Activated T-cell treated with anti-CD3 and anti-CD28 coated beads for 48 hours (primary cell): ENCODE measurements at places on chromosomes 2 and 18.

DNA sequence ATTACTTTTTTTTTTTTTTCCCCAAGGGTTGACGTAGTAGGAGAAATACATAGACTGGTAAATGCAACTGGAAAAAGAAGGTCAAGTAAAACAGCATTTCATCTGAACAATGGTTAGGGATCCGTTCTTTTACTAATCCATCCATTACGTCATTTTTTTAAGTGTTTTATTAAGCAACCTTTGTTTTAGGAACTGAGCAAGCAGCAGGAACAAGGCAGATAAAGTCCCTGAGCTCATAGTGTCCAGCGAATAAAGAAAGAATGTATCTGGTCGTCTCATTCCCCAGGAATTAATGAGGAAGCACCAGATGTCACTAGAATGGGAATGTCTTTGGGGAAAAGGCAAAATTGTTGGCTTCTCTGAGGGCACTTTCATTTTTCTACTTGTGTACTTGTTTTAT, 842.4 kb downstream of the TDRD15 start:
- DNase-seq, result no peak

DNA sequence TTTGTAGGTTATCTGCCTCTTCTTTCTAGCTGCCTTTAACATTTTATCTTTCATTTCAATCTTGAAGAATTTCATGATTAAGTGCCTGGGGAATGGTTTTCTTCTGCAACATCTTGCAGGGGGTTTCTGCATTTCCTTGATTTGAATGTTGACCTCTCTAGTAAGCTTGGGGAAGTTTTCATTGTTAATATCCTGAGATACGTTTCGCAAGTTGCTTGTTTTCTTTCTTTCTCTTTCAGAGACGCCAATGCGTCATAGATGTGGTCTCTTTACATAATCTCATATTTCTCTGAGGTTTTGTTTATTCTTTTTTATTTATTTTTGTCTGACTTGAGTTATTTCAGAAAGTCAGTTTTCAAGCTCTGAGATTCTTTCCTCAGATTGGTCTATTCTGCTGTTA, 225.7 kb downstream of the XIRP2 start:
- DNase-seq, result no peak

DNA sequence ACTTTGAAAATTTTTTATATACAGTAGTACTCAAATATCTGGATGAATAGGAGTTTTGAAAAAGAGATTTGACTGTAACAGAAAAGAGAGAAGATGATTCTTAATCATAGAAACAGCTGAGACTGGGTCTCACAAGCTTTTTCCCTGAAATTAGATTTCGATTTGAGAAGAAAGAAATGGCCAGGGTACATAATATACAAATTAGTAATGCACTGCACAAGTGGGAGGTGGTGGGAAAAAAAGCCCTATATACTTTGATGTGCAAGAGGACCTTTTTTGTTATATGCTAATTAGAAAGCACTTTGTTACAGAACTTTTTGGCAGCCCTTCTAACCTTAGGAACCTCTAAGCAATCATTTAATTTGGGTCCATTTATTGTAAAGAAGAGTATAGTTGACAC, 62.9 kb downstream of the EML4 start:
- no peak for DNase-seq

- DNase-seq, result no peak
Observed at GRCh38 chr2:172964511-172965139, 111.0 kb upstream of the MAP3K20 start.
